ENCODE measurements at places on chromosomes 2 and 18.

DNA sequence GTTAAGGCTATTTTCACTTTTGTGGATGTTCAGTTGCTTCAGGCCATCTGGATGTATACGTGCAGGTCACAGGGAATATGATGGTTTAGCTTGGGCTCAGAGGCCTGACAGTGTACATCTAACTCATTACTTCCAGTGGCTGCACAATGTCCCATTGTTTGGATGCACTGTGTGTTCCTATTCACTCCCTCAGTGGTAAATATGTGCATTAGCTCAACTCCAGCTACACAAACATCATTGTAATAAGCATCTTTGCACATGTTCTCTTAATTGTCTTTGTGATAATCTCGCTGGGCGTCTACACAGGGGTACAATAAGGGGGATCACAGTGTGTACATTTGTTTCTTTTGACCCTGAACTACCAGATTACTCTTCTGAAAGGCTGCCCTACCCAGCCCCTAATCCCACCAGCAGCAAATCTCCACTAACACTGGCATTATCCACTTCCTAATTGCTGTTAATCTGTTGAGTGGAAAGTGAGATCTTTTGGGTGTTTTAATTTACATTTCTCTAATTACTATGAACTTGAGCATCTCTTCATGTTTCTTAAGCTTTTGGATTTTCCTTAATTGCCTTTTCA, 56.1 kb upstream of the POLE4 start:
- DNase-seq, result no peak

GRCh38 chr2:154995361-154995760, 296.9 kb downstream of the KCNJ3 start:
- DNase-seq, result no peak

DNA sequence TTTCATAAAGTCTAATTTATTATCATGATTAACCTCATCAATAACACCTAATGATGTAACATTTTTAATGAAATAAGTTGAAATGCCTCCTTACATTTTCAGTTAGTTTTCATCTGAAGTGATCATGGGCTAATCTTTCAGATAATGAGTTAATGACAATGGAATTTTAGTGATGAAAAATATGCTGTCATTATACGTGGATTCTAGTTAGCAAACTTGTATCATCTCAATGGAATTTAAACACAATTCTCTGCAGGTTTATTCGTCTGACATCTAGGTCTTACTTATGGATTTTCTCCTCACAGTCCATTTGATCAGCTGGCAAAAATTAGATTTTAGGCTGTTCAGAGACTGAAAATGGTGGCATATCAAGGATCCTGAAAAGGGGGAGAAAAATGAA, 885.0 kb downstream of the SLC4A3 start:
- DNase-seq, result peak; percentile 17

DNA sequence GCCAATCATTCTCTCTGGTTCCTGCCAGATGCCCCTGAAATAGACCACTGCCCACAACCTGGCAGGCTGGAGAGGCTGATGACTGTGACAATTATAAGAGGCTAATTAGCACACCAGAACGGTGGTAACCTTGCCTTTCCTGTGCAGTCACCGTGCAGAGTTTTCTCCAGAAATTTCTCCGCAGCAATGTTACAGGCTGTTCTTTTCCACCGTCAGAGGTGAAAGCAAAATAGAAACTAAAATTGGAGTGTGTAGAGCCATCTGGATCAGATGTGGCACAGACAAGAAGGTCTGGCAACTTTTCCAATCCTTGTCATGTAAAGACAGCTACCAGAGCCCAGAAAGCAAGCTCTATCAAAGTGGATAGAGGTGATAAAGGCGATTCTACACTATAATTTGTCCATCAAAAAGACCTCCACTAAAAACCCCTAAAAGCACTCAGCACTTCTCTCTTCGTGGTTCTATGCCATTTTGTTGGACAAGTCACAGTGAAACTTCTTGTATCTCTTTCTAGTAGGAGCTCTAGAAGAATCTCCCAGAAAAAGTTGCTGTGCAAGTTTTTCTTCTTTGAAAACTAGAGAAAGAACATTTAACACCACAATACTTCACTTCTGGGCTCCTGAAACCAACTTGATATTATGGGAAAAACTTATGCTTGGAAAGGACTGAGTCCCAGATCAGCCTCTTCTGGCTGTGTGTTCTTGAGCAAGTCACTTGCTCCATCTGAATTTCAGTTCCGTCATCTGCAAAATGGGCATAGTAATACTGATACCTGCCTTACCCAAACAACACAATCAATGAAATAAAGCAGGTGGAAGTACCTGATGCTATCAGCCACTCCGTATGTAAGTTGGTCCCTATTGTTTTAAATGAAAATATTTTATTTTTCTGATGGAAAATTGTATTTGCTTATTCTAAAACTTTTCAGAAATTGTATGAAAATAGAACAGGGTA, 295.6 kb upstream of the DLGAP1 start:
- DNase-seq, result no peak

DNA sequence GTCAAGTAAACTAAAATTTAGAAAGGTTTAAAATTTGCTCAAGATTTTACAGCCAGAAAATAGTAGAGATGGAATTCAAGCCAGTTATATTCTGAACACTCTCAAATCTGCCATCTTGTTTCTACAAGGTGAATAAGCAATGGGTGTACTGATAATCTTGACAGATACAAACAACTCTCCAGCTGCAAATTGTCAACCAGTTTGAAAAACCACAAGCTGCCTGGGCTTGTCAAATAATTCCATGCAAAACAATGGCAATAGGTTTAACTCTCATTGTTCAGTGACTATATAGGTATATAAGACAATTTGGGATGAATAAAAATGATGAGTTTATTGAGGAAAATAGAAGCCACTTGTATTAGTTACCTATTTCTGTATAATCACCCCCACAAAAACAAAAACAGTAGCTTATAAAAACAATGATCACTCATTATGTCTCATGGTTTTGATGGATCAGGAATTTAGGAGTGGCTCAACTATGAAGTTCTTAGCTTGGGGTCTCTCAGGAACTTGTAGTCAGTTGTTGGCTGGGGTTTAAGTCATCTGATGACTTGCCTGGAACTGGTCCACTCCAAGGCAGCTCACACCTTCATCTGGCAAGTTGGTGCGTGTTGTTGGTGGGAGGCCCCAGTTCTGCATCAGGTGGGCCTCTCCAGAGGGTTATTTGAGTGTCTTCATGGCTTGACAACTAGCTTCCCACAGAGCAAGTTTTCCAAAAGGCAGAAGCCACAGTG, 12.6 kb upstream of the EVA1A start:
- DNase-seq, result no peak

GRCh38 chr2:128324008-128324896, 5.6 kb upstream of the HS6ST1 start:
- DNase-seq, result no peak

DNA sequence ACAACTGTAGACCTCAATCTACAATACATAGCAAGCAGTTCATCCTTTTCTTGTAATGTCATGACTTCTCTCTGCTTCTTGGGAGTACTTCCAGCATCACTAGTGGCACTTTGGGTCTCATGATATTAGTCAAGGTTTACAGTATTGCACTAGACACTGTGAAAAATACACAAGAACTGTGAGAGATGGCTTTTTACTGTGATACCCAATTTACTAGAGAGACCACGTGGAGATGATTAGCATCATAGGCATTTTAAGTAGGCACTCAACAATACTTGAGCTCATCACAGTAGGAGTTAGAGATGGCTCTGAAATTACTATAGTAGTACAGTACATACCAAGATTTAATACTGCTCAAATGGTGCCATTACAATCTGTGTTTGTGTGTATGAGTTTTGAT, 112.8 kb upstream of the EML6 start:
- DNase-seq, result no peak

- no peak for DNase-seq
Measured at GRCh38 chr18:22424565-22424963, 6.8 kb upstream of the CTAGE1 start.

GRCh38 chr2:226352941-226353560, 446.6 kb downstream of the IRS1 start:
- DNase-seq, result no peak

DNA sequence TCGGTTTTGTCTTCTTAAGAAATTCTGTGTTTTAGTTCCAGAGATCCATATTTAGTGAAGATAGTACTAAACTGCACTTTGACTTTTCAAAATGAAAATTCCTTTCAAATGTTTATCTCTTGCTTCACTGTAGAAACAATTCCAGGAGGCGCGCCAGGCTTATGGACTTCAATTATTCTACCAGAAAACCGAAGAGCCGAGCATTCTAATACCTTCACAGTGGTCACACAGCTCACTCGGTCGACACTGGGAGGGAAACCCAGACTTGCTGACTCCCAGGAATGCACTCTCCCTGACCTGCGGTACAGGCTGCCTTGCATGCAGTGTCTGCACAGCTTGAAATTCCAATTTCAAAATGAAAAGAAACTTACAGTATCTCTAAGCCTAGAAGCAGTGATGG, 119.9 kb upstream of the PIEZO2 start:
- DNase-seq, result peak; percentile 59

- DNase-seq, result no peak
Measured at GRCh38 chr2:126645211-126645618, 10.7 kb upstream of the GYPC start.

- peak; percentile 82 for DNase-seq
Measured at GRCh38 chr2:39737661-39738060, 41.4 kb downstream of the THUMPD2 start.

GRCh38 chr2:23620841-23621341, 235.9 kb downstream of the KLHL29 start:
- peak; percentile 51 for DNase-seq

DNA sequence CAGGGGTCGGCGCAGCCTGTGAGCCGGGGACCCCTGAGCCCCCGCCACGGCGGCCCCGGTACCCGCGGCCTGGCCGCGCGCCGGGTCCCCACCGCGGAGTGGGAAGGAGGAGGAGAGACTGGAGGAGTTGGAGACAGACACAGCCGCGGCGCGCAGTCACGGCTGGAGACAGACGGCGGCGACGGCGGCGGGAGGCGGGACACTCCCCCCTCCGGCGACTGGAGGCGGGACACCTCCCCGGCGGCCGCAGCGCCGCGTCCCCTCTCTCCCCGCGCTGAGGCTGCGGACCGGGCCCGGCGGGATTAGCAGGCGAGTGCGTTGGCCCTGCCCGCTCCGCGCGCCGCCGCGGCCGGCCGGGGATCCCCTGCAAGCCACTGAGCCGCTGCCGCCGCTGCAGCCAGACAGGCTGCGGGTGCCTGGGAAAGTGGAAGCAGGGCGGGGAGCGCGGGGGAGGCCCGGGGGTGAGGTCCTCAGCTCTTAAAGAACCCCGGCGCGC, 1.0 kb upstream of the LDLRAD4 start:
- DNase-seq, result peak; percentile 41

DNA sequence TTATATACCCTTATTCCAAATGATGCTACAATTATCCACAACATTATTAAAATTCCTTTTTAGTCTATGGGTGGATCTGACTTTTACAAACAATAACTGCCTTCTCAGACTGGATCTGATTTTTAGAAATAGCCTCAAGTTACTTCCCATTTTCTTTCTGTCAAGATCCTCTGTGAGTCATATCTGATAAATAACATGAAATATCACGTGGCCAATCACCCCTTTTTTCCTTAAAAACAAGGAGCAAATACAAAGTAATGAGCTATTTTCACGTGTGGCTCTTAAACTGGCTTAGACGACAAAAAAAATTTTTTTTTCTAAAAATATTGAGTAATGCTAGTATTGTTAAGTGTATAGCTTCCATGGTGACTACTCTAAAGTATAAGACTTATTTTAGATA, 6.7 kb downstream of the PELI1 start:
- no peak for DNase-seq

DNA sequence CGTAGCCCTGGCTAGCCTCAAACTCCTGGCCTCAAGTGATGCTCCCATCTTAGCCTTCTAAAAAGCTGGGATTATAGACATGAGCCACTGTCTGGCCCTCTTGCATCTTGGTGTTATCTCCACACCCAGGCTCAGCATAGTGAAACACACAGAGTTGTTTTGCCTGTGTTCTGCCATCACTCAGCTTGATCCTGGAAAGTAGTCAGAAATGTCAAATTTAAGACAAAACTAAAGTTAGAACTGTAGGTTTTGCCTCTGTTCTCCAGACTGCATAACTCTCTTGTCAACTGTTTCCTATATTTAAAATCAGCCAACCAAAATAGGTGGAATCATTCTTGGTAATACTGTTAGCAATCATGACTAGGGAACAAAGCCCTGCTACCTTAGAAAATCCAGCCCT, 72.1 kb upstream of the GULP1 start:
- no peak for DNase-seq

GRCh38 chr2:204437408-204437807, 107.9 kb upstream of the PARD3B start:
- DNase-seq, result no peak

DNA sequence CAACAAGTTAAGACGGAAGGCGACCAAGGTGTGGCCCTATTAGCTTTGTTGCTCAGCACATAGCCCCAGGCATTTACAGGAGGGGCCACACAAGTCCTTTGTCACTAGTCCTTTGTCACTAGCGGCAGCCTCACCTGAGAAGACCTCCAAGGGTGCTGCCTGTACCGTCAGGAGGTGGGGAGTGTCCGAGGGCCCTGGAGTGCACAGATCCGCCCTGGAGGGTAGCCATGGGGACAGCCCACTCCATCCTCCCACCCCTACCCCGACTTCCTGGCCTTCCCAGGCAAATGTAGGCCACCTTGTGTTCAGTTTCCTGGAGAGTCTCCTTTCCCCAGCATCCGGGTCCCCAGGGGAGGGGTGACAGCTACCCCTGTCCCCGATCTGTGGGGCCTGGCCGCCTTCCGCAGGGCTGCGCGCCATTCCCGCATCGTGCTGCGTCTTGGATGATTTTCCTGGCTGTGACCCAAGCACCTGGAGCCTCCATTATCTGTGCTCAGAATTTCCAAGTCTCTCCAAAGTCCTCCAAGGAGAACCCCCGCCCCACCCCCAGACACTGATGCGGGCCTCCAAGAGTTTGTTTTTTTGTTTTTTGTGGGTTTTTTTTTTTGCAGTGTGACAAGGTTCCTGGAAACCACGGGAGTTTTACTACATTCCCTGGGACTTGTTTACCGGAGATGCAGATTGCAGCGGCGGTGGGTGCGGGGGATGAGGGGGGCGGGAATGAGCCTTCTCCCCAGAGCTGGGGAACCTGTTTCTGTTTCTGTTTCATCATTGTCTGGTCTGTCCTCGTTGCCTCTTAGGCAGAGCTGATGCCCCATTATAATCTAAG, 28.6 kb downstream of the TEX44 start:
- DNase-seq, result no peak

DNA sequence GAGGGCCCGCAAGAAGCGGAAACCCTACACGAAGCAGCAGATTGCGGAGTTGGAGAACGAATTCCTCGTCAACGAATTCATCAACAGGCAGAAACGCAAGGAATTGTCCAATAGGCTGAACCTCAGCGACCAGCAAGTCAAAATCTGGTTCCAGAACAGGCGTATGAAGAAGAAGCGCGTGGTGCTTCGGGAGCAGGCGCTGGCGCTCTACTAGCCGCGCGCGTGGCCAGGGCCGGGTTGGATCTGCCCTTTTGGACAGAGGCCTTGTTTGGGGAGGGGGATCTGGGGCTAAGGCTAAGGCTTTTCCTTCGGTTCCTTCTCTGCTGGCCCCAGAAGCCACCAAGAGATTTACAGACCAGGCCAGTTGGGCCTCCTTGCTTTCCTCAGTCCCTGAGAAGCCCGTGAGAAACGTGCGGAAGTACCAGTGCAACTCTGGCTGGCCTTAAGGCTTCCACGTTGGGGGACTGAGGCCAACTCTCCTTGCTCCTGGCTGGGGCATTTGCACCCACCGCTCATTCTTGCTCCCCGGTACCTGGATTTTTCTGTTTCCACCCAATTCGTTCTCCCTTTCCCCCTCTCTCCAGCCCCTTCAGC, 1.0 kb downstream of the HOXD12 start:
- DNase-seq, result no peak

- DNase-seq, result no peak
Measured at GRCh38 chr2:187486241-187486640, 38.2 kb upstream of the CALCRL start.

- peak; percentile 68 for DNase-seq
Measured at GRCh38 chr18:41875094-41875780, 79.8 kb upstream of the PIK3C3 start.

- no peak for DNase-seq
Measured at GRCh38 chr2:158038901-158039300, 62.8 kb upstream of the UPP2 start.

Measured in adipocyte (in vitro differentiated cells).